ENCODE measurements at places on chromosomes 11 and 22.

DNA sequence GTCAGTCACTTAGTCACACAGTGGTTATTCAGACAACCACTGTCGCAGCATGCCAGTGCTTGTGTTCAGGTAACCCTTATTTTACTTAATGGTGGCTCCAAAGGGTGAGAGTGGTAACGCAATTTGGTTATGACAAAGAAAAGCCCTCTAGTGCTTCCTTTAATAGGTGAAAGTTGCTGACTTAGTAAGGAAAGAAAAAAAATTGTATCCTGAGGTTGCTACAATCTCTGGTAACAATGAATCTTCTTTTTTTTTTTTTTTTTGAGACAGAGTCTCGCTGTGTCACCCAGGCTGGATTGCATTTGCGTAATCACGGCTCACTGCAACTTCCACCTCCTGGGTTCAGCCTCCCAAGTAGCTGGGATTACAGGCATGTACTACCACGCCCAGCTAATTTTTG is 64.5 kb downstream of the C11orf91 start:
- no peak for DNase-seq

- no peak for DNase-seq
Observed at GRCh38 chr22:26547426-26547825, 35.2 kb upstream of the TFIP11 start.

DNA sequence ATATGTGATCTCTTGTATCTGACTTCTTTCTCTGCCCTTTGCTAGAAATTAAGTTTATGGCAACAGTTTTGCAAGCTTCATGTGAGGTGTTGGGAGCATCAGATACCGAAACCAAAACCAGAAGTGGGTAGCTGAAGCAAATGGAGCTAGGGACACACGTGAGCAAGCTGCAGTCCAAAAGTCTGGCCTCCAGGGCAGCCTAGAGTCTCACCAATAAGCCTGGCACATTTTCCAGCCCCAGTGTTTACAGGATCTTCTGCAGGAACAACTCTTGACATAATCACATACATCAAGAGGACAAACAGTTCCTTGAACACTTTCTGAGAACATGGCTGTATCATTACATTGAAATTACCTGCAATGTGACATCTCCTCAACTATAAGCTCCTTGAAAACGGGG is 114.1 kb downstream of the LARGE1 start:
- DNase-seq, result no peak

- no peak for DNase-seq
Observed at GRCh38 chr11:937841-938261, 12.2 kb downstream of the AP2A2 start.

DNA sequence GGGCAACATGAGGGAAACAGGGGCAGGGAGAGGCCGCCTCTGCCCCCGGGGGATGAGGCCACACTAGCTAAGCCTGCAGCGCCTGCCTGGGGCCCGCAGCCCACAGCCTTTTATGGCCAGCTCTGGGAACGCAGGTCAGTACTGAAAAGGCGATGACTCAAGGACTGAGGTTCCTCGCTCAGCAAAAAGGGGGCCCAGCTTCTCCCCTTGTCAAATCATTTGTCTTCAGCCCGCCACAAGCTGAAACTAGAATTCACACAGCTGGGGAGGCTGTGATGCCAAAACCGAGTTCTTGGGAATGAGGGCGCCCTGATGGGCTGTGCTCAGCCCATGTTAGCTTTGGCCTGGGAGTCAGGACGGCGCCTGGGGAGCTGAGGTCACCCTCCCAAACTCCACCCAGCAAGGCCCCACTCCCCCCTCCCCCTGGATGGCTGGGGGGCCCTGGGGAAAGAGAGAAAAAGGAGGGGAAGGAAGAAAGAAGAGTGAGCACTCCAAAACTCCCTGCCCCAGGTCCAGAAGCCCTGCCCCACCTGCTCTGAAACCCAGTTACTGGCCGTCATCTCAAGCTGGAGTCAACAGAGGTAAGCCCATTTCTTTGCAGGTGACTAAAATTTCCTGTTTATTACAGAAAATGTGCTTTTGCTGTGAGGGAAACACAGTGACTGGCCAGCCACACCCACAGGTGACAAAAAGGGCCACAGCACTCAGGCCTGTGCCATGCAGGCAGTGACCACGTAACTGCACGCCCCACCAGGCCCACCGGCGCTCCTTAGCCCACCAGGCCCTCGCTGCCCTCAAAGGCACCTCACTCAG is 13.7 kb downstream of the EHD1 start:
- no peak for DNase-seq

DNA sequence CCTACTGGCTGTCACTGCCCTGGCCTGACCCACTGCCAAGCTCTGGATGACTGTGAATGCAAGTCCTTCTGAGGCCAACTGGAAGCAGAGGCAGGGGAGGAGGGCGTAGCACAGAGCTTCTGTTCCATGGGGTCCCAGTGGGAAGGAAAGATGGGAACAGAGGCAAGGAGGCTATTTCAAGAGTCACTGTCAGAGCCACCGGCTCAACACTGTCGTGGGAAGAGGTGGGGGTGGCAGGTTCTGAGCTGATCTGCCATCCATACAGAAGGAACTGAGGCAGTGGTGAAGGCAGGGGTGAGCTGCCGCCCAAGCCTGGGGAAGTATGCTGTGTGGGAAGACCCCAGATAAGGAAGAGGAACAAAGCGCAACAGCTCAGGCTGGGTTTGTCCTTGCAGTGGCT is 54.7 kb downstream of the SGSM3 start:
- no peak for DNase-seq

GRCh38 chr11:2586793-2587131 is 113.0 kb downstream of the KCNQ1OT1 start:
- no peak for DNase-seq

DNA sequence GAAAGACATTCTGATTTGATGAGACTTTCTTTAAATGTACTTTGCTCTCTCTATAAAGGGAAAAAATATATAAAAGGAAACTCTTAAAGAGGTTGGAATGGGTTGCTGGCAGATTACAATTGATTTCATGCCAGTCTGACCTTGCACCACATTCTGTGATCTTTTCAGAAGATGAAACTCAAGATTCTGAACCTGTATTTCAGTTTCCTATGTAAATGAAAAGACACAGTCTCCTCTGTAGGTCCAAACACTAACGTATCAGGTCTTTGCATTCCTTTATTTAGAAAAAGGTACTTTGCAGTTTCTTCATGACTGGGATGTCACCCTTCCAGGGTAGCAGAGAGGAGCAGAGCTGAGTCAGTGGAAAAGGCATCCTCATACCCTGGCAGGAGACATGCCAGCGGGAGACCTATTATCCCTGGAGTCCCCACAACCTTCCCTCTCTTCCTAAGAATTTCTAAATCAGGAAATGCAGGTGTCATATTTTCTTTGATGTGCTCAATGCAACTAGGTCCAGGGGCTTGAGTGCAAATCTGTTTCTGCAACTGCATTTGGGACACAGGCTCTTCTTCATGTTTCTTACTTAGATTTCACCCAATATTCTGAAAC is 282.6 kb downstream of the CADM1 start:
- DNase-seq, result no peak

- DNase-seq, result no peak
Observed at GRCh38 chr22:50471197-50471847, 3.5 kb downstream of the SBF1 start.

DNA sequence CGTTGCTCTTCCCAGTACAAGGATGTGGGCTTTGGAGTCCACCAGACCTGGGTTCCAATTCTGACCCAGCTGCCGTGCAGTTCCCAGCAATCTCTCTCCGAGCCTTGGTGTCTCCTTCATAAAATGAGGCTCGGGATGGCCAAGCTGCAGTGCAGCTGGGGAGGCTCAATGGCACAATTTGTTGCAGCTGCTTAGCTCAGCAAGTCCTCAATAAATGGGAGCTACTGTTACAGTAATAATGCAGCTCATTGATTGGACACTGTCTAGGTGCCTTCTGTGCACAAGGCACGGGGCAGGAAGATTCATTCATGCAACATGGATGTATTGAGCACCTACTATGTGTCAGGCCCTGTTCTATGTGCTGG is 37.1 kb downstream of the SHISAL1 start:
- no peak for DNase-seq

DNA sequence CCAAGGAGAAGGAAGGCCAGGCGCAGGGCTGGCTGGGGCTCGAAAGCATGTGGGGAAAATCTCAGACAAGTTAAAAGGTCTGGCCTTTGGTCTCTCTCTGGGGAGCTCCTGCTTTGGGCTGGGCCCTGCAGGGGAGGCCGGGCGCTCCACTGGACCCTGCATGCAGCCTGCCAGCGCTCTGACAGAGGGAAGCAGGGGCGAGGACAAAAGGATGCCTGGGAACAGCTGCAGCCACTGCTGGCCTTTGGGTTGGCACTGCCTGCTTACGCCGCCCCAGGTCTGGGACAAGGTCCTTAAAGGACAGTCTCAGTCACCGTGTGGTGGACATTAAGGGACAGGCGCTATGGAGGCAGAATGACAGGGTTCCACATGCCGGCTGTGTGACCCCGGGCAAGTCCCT is 56.4 kb upstream of the TTLL12 start:
- DNase-seq, result no peak

- no peak for DNase-seq
Observed at GRCh38 chr11:31860391-31860790, 49.3 kb upstream of the PAX6 start.

DNA sequence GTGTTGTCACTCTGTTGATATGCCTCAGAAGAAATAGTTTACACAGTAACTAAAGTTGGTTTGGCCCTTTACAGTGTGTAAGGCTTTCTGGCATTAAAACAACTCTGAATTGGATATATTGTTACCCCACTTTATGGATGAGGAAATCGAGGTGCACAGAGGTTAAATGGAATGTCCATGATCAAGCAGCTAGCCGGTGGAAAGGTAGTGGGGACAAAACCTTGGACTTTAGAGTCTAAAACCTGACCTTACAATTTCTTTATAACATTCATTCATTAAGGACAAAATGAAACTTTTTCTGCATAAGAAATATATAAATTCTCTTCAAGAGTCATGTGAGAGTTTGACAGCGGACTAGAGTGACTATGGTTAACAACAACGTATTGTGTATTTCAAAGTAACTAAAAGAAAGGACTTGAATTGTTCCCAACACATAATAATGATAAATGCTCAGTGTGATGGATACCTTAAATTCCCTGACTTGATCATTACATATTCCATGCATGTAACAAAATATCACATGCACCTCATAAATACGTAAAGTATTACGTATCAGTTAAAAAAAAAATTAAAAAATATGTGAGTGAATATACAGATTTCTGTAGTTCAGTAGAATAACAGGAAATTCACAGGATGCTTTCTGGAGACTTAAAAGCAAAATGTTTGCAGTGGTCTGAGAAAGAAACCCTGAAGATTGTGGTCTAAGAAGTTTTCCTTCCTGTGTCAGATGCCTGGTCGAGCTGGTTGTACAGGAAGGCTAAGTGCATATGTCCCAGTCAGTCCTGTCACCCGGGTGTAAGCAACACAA is 51.0 kb downstream of the TEAD1 start:
- DNase-seq, result no peak

DNA sequence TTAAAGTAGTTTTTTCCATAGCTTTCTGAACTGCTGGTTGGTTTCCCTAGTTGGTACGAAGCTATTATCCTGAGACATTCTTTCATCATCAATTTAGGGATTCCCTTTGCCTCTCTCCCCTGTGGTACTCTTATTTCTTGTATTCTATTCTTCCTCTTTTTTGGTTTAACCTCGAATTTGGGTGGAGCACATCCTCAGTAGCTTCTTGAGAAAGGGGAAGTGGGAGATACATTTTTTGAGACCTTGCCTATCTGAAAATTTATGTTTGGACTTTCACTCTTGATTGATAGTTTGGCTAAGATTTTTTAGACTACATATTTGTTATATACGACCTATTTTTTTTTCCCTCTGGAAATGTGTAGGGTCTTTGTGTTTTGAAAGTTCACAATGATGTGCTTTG is 121.7 kb upstream of the ZBED5 start:
- no peak for DNase-seq

- no peak for DNase-seq
Observed at GRCh38 chr11:1503708-1504104, 17.1 kb upstream of the MOB2 start.

GRCh38 chr11:90764691-90765090 is 541.8 kb upstream of the CHORDC1 start:
- DNase-seq, result no peak

DNA sequence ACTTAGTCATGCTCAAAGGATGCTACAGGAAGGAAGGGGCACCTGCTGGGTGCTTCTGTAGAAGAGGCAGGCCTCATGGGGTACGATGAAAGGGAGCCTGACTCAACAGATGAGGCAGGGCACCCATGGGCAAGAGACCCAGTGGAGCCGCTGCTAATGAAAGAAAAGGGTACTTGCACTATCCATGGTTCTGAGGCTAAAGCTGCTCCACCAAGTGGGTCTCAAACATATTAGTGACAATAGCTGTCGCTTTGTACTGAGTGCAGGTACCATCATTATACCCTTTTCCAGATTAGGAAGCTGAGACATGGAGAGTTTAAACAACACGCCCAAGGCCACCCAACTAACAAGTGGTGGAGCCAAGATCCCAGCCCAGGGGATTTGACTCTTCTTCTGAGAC is 127.5 kb upstream of the SERPIND1 start:
- no peak for DNase-seq

DNA sequence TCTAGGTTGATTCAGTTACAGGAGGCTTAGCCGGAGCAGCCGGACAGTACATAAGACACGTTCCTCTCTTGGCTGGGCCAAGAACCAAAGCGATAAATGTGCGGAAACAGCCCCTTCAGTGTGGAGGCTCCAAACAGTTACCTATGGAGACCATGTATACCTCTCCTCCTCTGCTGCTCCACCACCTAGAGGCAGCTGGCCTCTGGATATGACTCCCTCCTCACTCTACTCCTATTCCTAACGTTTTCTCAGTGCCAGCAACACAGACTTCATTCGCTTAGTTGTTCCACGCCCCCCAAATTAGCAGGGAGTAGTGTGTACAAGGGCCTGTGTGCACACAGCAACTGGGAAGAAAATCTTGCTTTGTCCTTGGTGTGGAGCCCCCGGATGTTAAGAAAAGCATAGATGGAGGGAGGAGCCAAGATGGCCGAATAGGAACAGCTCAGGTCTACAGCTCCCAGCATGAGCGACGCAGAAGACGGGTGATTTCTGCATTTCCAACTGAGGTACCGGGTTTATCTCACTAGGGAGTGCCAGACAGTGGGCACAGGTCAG is 362.3 kb upstream of the KIRREL3 start:
- peak; percentile 1 for DNase-seq

DNA sequence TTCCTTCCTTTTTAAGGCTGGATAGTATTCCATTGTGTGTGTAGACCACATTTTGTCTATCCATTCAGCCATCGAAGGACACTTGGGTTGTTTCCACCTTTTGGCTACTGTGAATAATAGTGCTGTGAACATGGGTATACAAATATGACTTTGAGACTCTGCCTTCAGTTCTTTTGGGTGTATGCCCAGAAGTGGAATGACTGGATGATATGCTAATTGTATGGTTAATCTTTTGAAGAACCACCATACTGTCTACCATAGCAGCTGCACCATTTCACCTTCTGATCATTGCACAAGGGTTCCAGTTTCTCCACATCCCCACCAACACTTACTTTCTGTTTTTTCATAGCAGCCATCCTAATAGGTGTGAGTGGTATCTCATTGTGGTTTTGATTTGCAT is 30.3 kb downstream of the SGSM1 start:
- DNase-seq, result no peak

DNA sequence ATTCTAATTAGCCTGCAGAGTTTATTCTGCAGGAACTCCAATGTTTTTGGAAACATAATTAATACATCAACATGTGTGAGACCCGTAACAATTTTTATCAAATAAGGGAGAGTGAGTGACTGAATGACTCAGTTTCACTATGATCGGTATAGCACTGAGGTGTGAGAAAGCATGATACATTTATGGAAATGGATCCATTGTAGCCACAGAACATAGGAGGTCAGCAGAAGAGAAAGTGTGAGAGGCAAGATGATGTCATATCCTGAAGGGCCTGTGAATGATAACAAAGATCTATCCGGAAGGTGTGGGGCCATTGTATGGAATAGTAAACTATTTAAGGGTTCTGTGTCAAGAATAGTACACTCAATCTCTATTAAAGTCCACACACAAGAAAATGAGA is 1406.1 kb upstream of the TENM4 start:
- no peak for DNase-seq
